Calu3 (cell line): ENCODE measurements at places on chromosomes 7 and 10. TPM values are rescaled to one million over a fixed set of nuclear protein-coding genes. Genes with fewer than 3 reads are reported as not detected.

DNA sequence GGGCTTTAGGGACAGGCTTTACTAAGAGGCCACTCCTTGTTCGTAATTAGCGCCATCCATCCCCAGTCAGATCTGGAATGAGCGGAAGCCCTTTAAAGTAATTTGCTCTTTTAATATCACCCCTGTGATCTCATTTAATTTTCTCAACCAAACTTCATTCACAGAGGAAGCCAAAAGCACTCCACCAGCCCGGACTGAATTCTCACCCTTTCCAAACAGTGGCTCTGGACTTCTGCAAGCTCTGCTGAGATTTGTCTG, 43.1 kb downstream of the UNC5B start:
- no peak for DNase-seq
- peaks cover 12% of the 10 kb centered on the region for H3K4me1 ChIP-seq
- no peak overlapping the region for H3K27ac ChIP-seq
- no peak overlapping the region for H3K4me3 ChIP-seq
- no peaks in the 10 kb centered on the region for H3K36me3 ChIP-seq
- peaks cover 45% of the 10 kb centered on the region for H3K27me3 ChIP-seq

GRCh38 chr7:110780712-110781111, 310.2 kb upstream of the LRRN3 start:
- H3K27me3 ChIP-seq = no peaks in the 10 kb centered on the region
- H3K4me3 ChIP-seq = no peak overlapping the region
- H3K4me1 ChIP-seq = no peaks in the 10 kb centered on the region
- no peak for DNase-seq

DNA sequence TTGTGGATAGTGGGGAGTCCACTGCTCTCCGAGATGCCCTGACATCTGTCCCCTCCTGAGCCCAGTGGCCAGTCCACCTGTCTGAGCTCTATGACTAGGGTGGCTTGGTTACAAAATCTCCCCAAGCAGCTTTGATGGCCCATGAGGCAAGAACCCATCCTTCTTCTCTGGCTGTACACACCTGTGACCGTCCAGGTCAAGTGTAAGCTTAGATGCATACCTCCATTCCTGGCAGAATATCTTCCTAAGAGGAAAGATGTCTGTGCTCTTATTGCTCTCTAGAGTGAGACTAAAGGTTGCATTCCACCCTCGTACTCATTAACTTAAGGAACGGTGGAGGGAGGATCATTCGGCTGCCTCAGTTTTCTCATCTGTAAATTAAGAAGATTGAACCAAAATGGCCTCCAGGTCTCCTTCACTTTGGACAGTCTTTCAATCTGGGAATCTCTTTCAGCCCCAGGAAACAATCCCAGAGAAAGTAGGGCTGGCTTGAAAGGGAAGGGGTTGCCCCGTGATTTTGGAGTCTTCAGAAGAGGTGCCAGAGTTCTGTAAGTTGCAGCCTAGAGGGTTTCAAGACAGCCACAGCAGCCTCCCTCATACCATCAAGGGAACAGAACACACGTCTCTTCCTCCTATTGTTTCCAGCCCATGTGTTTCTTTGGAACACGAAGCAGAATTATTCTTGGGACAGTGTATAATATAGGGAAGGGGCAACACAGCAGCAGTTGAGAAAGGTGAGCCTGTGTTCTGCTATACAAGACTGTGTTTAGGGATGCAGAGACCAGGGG, 5.5 kb downstream of the HOXA4 start:
- H3K4me1 ChIP-seq = peaks cover 55% of the 10 kb centered on the region
- peaks cover 28% of the 10 kb centered on the region for H3K36me3 ChIP-seq
- no peaks in the 10 kb centered on the region for H3K27me3 ChIP-seq
- no peak overlapping the region for H3K4me3 ChIP-seq
- no peak overlapping the region for H3K27ac ChIP-seq

Gene CRYGN
- not detected in 2 replicates for total RNA-seq

DNA sequence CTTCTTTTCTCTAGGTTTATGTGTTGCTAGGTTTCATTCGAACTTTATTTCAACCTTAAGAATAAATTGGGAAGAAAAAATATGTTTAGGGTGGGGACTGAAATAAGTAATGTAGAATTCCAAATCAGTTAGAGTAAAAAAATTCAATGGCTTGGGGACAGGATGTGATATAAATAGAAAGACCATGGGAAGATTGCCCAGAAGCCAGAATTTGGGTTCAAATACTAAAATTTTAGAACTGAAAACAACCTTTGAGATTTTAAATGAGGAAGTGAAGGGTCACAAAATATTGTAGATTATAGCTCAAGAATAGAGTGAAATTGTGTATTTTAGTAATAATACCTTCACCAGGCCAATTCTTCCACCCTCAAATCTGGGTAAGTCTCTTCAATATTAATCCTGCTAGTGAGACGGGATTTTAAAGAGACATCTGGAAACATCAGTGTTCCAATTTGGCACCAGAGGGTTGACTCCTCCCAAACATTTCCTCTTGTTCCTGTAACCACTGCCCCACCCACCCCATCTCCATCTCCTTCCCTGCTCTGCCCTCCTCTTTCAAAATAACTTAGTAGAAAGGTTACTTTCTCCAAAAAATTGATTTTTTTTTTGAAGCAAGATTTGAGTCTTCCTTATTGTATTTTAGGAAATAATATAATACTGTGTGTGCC, 51.3 kb upstream of the FAM3C start:
- H3K27me3 ChIP-seq = no peaks in the 10 kb centered on the region
- no peaks in the 10 kb centered on the region for H3K36me3 ChIP-seq
- no peak for DNase-seq
- no peak overlapping the region for H3K27ac ChIP-seq
